ENCODE measurements at places on chromosomes 12 and 14. TPM values are rescaled to one million over a fixed set of nuclear protein-coding genes. Genes with fewer than 3 reads are reported as not detected.

DNA sequence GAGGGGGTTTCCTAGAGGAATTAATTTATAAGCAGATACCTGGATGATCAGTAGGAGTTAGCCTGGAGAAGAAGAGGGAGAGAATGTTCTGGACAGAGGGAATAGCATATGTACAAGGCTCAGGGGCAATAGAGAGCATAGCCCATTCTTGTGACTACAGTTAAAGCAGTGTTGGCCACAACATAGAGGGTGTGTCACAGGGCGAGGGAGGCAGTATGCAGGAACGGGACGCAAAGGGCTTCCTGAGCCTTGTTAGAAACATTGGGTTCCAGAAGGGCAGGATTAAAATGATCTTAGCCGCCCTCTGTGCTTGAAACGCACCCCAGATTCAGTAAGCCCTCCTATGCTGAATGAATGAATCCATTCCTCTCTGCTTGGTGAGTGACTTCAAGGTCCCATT is 142.2 kb upstream of the PWP1 start:
- DNase-seq: no peak

DNA sequence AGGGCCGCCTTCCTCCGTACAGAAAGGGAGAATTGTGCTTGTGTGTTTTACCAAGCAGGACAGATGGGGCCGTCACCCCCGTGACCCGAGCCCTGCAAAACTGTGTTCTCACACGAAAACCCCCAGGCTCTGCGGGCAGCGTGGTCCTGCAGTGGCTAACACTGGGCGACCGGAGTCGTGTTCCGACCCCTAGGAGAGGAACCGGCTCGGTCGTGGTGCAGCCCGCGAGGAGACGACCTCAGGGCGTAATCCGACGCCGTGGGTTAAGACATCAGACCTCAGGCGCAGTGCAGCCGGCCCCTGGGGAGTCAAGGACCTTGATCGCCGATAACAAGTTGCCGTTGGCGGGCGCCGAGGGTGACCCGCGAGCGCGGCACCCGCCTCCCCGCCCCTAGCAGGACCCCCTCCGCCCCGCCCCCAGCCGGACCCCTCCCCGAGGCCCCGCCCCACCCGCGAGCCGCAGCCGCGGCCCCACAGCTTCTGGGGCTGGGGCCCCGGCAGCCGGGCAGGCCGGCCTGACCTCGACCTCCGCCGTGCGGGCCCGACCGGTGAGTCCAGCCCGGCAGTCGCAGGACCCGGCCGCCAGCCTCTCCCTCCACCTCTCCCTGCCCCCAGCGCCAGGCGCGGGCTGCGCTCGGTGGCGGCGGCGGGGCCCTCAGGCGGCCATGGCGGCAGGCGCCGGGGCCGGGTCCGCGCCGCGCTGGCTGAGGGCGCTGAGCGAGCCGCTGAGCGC is at the start of gene CHPT1:
CHPT1 (plus strand) TSS at position 444 of the 733 bp plus-strand sequence; CDS start at position 666, 222 bp downstream.
- DNase-seq: peak; percentile 83

Gene RNASE13
- total RNA-seq: not detected

GRCh38 chr12:6943722-6944380 is at the start of the genes C12orf57 and RNU7-1:
TSS of gene C12orf57 (plus strand) at chr12:6944022. CDS start at chr12:6944122, 100 bp downstream.
TSS of gene RNU7-1 (plus strand) at chr12:6943816.
- peak; percentile 87 for DNase-seq

DNA sequence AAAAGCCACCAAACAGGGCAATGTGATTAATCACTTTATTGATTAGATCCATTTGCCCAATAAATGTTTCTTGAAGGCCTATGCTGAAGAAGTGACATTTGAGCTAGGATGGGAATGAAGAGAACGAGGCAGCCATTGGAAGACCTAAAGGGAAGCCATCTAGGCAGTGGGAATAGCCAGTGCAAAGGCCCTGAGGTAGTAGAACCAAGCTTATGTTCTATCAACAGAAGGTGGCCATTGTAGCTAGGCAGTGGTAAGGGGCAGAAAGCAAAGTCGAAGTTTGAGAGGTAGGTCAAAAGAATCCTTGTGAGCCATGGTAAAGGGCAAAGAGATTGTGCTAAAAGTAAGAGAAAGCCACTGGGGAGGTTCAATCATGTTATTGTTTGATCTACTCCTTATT is 173.1 kb downstream of the ITPR2 start:
- DNase-seq: no peak

DNA sequence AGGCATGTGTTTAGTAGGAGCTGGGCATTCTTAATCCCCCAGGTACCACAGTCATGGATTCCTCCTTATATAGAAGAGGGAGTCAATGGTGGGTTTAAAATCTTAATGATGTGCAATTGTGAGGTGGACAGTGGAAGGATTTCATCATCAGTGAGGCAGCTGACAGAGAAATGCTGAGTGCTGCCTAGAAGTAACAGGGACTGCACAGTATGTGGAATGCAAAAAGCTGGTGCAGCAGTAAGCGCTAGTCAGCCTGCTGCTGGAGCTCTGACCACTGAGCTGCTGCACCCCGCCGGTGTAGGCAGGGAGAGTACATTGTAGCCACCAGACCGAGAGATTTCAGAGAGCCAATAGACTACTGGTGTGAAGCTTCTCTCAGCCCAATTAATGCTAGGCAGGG is 80.5 kb upstream of the DACT1 start:
- DNase-seq: no peak

DNA sequence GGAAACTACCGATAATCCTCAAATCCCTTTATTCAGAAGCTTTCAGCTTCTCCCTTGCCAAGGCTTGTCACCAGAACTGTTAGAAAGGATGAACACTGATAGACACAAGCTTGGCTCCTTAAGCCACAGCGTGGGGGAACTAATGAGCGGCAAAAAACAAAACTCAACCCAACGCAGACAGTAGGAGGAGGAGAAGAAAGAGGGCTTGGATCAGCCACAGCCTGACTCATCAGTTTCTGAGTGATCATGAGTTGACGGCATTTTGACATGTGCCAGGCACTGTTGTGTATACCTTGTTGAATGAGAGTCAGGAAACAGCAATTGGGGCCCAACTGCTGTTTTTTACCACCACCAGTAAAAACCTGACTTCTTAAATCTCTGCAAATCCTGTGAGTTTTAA is 23.7 kb downstream of the PLXNC1 start:
- peak; percentile 24 for DNase-seq

DNA sequence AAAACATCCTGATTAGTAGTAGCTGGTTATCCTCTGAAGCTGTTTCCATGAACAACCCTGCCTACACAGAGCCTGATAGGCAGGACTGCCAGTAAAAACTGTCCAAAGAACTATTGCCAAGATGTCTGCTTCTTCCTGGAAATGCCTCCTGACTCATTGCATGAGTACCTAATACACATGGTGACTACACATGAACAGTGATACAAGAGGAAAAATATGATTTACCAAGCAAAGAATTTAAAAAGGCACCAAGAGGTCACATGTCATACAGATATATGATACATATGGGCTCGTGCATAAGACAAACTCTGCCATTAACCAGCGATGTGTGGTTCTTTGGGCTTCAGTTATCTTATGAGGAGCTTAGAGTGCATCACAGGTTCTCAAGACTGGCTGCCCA is 552.3 kb downstream of the SLC16A7 start:
- DNase-seq: no peak

Gene HNF1A
- 24.8 TPM for total RNA-seq

Gene KLHL33
- not detected for total RNA-seq

Gene SLC4A8
- total RNA-seq: not detected

Gene TMEM120B
- total RNA-seq: 19.9 TPM

DNA sequence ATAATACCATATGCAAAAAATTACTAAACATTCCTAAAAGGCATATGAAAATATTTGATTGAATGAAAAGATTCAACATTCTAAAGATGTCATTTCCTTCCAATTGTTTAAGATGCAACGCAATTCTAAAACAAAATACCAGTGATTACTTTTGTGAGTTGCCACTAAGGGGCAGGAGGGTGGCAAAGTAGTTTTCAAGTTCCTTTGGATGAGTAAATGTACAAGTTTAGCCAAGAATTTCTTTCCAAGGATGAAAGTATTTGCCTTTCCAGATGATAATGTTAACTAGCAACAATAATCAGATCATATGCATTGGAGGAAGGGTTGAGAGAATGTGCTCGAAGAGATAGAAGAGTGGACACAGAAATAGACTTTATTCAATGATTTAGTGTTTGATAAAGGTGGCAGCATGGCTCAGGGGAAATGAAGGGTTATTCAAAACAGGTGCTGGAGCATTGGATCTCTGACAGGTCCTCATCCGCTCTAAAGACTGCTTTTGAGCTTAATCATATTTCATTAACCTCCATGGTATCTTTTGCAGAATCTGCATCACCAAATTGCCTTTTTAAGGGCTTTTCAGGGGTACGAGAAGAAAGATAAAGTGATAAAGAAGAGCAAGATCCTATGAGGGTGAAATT is 678.5 kb upstream of the TBX3 start:
- DNase-seq: no peak

- no peak for DNase-seq
Observed at GRCh38 chr14:51507511-51507905, 144.2 kb upstream of the FRMD6 start.

Gene OASL
- 13.9 TPM for total RNA-seq

GRCh38 chr12:106205208-106206069 is 42.4 kb downstream of the CKAP4 start:
- DNase-seq: no peak

Gene PRKCH
- total RNA-seq: 38.9 TPM

Gene LRRC9
- total RNA-seq: not detected

Gene CLEC2D
- total RNA-seq: 13.1 TPM

DNA sequence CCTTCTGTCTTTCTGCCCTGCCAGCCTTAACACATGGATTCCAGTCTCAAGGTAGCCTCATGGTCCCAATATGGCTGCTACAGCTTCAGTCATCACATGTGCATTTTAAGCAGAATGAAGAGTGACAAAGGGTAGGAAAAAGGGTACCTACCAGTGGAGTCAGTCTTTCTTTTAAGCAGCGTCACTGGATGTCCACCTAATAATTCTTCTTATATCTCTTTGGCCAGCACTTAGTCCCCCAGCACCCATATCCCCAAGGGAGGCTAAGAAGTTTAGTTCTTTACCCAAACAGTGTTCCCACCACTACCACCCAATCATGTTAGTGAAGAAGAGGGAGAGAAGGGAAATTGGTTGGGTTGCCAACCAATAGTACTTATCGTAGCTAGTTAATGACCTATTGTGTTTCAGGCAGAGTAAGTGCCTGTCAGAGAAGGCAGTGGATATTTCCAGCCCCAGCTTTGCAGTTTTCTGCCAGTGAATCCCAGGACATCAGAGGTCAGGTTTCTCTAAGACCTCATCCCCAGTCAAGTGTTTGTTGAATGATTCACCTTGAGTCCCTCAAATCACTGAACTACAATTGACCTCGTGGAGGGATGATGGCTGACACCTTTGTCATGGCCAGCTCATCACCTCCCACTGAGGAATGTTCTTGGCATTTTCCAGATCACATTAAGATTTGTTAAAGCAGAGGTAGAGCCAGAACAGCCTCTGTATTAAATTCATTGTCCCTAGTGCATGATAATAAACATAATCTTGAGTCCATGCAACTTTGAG is 250.9 kb upstream of the CRY1 start:
- no peak for DNase-seq

Gene SSPN
- 103 TPM for total RNA-seq

Gene FAIM2
- total RNA-seq: 2.5 TPM

GRCh38 chr14:21723431-21724045 is 49.9 kb upstream of the OR4E1 start:
- DNase-seq: peak; percentile 17

DNA sequence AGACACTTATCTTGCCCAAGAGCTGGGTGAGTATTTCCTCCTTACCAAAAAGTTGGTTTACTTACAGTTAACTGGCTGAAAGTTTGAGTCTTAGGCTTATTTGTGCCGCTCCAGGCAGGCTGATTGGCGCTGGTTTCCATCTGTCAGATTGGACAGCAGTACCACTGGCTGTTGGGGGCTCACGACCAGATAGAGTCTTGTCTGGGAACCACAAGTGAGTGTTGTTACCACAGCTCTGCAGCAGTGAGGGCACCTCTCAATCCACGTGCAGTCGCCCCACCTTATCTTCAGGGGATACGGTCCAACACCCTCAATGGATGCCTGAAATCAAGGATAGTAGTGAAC is 58.9 kb downstream of the DDX51 start:
- DNase-seq: no peak

Gene PRDM4
- 71.2 TPM for total RNA-seq

- no peak for DNase-seq
Observed at GRCh38 chr14:94450722-94451090, 1.9 kb downstream of the SERPINA11 start.

Gene PLCZ1
- total RNA-seq: not detected

Gene SETD3
- total RNA-seq: 50.1 TPM

DNA sequence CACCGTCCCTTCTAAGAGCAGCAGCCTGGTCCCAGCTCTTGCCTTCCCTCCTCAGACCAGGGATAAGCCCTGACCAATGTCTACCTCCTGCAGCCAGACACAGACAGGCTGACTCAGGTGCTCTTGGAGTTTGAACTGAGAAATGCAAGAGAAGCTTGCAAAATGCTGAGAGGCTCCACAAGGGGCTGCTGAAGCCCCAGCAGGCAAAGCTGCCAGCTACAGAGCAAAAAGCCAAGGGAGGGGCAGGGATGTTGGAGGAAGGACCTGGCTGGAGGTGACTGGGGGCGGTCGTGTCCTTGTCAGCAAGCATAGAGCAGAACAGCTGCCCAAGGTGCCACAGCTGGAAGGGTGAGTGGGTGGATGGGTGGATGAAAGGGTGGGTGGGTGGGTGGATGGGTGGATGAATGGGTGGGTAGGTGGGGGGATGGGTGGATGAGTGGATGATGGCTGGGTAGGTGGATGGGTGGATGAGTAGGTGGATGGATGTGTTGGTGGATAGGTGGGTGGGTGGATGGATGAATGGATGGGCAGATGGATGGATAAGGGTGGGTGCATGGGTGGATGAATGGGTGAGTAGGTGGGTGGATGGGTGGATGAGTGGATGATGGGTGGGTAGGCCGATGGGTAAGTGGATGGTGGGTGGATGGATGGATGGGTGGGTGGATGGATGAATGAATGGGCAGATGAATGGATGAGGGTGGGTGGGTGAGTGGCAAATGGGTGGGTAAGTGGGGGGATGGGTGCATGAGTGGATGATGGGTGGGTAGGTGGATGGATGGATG is 4.0 kb upstream of the INF2 start:
- no peak for DNase-seq

DNA sequence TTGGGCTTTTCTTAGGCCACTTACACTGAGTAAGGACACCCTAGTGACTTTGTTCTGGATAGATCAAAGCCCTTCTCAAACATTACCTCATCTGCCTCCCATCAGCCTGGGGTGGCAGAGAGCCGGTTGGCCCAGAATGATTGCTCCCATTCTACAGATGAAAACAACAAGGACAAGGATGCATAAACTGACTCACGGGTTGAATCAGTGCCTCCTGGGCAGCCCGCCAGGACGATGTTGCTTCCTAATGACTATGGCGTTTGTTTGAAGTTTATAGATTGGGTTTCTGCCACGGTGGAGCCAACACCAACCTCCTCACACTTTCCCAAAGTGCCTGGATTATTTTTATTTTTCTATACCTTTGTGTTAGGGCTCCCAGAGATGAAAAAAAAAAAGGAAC is 3.6 kb upstream of the VRK1 start:
- no peak for DNase-seq

DNA sequence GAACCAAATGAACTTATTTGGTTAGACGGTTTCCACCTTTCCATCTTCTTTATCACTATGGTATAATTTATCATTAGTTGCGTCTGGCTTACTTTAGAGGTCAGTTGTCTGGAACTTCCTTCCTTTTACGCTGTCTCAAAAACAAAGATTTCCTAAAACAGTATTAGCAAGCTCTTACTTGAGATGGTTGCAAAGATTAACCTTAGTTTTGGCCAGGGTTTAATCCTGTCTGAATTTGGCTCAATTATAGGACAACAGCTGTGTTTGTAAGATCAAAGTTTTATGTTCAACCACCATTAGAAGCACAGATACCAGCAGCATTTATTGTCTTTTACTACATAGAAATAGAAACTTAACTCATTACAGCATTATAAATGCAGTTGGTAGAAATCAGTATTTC is 7.9 kb upstream of the WASHC3 start:
- DNase-seq: no peak

- no peak for DNase-seq
Observed at GRCh38 chr14:42499137-42499536, 892.5 kb downstream of the LRFN5 start.

Measured in transverse colon (tissue), 4 donors.